ENCODE measurements at places on chromosomes 6 and 20.
A peak's percentile ranks its signal among the peaks of the same experiment; 100 is the strongest.

DNA sequence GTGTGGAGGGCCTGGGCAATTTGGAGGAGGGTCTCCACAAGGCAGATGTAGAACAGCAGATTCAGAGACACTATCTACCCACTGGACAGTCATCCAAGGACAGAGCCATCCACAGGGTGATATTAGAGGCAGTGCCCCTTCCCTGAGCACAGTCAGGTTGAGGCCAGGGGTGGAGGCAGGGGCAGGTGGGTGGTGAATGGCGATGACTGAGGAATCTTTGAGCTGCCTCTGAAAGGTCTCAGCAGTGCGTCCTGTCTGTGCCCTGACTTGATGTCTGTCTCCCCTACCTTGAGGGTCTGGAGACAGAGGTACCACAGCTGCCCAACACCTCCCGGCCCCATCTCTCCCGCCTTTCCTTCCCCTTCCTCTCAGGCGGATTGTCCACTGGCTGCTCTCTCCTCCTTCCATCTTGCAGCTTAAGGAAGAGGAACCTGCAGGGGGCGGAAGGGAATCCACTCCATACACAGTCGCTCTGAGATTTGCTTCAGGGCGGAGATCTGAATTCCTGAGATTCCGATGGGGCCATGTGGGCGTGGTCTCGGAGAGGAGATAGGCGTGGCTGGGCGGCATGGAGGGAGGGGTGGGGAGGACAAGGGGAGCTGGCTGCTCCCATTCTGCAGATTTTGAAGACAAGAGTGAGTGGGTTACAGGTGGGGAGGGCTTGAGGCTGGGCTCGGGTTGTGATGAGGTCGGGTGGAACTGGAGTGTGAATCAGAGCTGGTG lies 1.7 kb downstream of the MUCL3 start:
- H3K36me3 ChIP-seq = no peaks in the 10 kb centered on the region
- H3K27ac ChIP-seq = no peak overlapping the region
- no peak for DNase-seq
- no peak overlapping the region for H3K4me3 ChIP-seq
- H3K27me3 ChIP-seq = peaks cover 95% of the 10 kb centered on the region
- peaks cover 5% of the 10 kb centered on the region for H3K4me1 ChIP-seq

DNA sequence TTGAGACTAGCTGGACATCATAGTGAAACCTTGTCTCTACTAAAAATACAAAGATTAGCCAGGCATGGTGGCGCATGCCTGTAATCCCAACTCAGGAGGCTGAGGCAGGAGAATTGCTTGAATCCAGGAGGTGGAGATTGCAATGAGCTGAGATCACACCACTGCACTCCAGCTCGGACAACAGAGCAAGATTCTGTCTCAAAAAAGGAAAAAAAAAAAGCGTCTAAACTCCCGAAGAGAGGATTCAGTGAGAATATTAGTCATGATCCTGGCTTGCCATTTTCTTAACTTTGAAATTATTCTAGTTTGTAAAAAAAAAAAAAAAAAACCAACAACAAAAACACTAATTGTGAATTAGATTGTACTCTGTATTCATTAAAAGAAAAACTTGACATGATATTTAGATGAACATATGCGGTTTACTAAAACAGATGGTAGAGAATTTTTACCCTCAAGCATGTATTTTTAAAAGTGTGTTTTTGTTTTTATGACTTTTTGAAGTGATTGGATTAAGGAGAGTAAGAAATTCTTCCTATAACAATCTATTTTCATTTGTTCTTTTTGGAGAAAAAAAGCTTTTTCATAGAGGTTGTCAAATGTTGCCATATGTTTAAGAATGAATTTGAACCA lies 80.7 kb downstream of the UST start:
- H3K27me3 ChIP-seq = no peaks in the 10 kb centered on the region
- no peak overlapping the region for H3K4me3 ChIP-seq
- no peak overlapping the region for H3K27ac ChIP-seq
- DNase-seq = no peak
- H3K36me3 ChIP-seq = no peaks in the 10 kb centered on the region

- peak; percentile 47 for DNase-seq
- H3K4me1 ChIP-seq = peaks cover 50% of the 10 kb centered on the region
- no peaks in the 10 kb centered on the region for H3K27me3 ChIP-seq
- peak overlapping the region; percentile 100 for H3K27ac ChIP-seq
- H3K4me3 ChIP-seq = peak overlapping the region; percentile 92
Observed at GRCh38 chr20:57399587-57400155, 8.5 kb downstream of the RBM38 start.

DNA sequence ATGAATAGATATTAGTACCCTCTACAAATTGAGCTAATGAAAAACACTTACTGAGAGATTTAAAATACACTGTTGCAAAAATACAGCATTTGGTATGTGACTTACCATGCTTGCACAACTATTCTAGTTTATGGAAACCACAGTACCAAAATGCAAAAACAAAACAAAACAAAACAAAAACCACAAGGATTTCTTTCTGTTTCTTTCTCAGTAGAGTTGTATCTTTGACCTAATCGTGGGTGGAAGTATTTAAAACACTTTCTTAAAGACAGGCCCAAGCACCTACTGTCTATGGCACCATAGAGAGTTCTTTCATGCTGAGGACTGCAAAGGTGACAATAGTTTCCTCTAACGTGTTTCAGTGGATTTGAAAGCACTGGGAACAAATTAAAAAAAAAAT lies 95.3 kb upstream of the C6orf118 start:
- H3K27me3 ChIP-seq = no peaks in the 10 kb centered on the region
- no peaks in the 10 kb centered on the region for H3K4me1 ChIP-seq

DNA sequence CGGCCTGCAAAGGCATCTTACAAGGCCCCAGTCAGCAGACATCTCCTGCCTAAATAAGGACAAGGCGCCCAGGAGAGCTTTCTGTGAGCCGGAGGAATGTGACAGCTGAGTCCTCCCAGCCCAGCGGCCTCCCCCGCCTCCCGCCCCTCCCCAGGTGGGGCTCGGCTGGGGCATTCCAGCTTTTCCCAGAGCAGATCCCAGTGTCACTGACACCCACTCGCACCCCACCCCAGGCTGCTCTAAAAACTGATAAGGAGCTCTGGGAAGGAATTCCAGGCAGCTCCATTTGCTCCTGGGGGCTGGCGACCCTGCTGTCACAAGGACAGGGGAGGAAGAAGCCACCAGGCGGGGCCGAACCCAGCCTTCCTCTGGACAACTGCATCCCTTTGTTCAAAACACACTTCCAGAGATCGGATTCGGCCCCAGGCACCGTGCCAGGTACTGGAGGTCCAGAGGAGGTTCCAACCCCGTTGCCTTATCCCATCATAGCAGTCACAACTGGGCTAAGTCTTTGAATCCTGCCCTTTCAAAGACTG lies 49.7 kb downstream of the JPH2 start:
- H3K36me3 ChIP-seq = peaks cover 2% of the 10 kb centered on the region
- no peak overlapping the region for H3K27ac ChIP-seq
- H3K4me1 ChIP-seq = peaks cover 8% of the 10 kb centered on the region
- no peak overlapping the region for H3K4me3 ChIP-seq
- DNase-seq = no peak

GRCh38 chr20:53929399-53929798 lies 141.0 kb downstream of the BCAS1 start:
- DNase-seq = no peak
- no peaks in the 10 kb centered on the region for H3K27me3 ChIP-seq

GRCh38 chr6:14583826-14584225 lies 466.3 kb downstream of the CD83 start:
- DNase-seq = no peak
- H3K27me3 ChIP-seq = no peaks in the 10 kb centered on the region
- no peak overlapping the region for H3K27ac ChIP-seq
- no peak overlapping the region for H3K4me3 ChIP-seq
- no peaks in the 10 kb centered on the region for H3K36me3 ChIP-seq

- H3K27ac ChIP-seq = no peak overlapping the region
- DNase-seq = no peak
- H3K4me1 ChIP-seq = no peaks in the 10 kb centered on the region
- peaks cover 35% of the 10 kb centered on the region for H3K27me3 ChIP-seq
- H3K36me3 ChIP-seq = peaks cover 3% of the 10 kb centered on the region
- H3K4me3 ChIP-seq = no peak overlapping the region
Observed at GRCh38 chr6:167565884-167566599, 241.2 kb downstream of the TTLL2 start.

DNA sequence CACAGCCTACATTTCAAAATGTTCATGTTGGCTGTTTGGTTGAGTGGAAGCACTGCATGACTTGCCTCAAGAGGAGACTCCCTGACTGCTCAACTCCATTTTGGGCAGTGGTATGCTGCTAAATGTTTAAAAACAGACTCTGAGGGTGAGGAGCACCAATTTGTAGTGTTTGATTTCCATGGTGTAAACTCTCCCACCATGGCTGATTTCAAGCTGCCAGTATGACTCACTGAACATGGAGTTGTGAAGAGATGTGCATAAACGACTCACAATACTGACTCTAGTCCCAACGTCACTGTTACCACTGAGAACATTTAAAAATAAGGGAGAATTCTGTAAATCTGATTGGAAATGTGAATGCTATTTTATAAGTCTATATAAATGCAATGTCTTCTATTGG lies 70.4 kb downstream of the BACH2 start:
- peak overlapping the region; percentile 16 for H3K27ac ChIP-seq
- no peak for DNase-seq
- no peaks in the 10 kb centered on the region for H3K27me3 ChIP-seq

DNA sequence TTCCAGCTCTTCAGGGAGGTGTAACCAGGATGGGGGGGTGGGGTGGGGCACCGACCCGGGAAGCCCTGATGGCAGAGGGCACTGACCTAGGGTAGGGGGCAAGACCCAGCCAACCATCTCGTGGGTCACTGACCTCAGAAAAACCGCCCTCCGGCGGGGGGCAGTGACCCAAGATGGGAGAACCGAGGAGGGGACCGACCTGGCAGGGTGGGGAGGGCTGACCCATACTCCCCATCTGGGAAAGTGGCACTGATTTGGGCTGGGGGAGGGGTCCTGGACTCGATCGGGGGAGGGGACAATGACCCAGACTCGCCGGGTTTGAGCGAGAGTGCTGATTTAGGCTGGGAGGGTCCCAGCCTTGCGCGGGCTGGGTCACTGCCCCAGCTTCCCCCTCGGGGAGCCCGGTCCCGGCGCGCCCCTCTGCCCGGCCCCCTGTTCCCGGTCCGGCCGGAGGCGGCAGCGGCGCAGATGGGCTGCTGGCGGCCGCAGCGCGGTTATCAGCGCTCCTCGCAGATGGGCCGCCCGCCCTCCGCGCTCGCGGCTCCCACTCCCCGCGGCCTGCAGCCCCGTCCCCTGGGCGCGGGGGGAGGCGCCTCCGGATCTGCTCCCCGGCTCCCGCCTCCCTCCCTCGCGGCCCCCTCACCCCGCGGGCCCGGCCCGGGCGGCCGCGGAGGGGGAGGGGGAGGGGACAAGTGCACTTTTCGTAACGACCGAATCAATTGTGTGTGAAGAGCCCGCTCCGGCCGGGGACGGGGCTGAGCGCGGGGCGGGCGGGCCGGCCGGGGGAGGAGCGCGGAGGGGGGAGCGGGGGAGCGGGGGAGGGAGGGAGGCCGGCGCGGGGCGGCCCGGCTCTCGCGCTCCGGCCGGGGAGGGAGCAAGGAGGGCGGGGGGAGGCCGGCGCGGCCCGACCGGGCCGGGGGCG lies 2.2 kb downstream of the NOL4L start:
- H3K36me3 ChIP-seq = peaks cover 3% of the 10 kb centered on the region
- H3K4me1 ChIP-seq = peaks cover 57% of the 10 kb centered on the region
- H3K27me3 ChIP-seq = no peaks in the 10 kb centered on the region

GRCh38 chr6:82712826-82713225 lies 349.2 kb downstream of the TPBG start:
- H3K36me3 ChIP-seq = peaks cover 4% of the 10 kb centered on the region
- DNase-seq = no peak
- H3K27me3 ChIP-seq = peaks cover 40% of the 10 kb centered on the region
- peaks cover 3% of the 10 kb centered on the region for H3K4me1 ChIP-seq
- H3K27ac ChIP-seq = no peak overlapping the region

DNA sequence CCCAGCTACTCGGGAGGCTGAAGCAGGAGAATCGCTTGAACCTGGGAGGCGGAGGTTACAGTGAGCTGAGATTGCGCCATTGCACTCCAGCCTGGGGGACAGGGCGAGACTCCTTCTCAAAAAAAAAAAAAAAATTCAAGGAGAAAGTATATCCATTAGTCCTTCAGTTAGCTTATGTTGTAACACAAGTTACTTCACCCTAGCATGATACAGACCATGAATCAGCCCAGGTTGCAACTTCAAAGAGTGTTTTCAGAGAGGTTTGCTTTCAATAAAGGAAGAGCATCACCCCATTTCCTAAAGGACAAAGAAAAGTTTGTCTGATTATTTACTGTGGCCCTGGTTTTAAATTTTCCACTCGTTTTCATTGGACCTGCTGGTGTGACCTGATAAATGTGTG lies 73.0 kb downstream of the SERAC1 start:
- no peak for DNase-seq
- no peak overlapping the region for H3K27ac ChIP-seq
- H3K4me3 ChIP-seq = no peak overlapping the region
- no peaks in the 10 kb centered on the region for H3K27me3 ChIP-seq

DNA sequence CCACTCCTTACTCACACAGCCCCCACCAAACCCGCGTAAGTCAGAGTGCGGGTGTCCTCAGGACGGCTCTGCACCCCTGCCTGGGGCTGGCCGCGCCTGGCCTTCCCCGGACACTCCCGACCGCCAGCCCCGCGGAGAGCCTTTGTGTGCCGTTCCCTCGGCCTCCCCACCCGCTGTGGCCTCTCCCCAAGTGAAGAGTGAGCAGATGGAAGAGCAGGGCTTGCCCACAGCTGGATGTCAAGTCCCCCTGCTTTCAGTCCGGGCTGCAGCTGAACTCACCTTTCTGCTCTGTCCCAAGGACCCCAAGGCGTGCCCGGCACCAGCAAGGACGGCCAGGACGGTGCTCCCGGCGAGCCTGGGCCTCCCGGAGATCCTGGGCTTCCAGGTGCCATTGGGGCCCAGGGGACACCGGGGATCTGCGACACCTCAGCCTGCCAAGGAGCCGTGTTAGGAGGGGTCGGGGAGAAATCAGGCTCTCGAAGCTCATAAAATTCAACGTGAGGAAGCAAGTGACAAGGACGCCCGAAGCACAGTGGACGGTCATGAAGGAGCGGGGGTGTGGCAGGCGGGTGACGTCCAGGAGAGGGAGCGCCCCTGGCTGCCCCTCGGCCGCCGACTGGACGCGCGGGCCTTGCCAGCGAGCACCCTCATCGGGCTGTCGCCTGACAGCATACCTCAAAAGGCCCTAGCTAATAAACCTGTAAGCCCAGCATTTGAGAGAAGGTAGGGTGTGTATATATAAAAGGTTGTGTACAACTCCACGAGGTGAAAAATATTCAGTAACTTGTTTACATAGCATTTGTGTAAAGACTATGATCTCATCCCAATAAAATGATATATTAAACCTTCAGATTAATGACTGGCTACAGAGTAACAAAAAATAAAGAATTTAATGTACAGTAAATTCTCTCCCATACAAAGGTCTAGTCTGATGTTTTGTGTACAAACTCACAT lies 21.1 kb downstream of the TCFL5 start:
- peaks cover 7% of the 10 kb centered on the region for H3K27me3 ChIP-seq
- H3K27ac ChIP-seq = no peak overlapping the region
- H3K4me3 ChIP-seq = no peak overlapping the region

- no peaks in the 10 kb centered on the region for H3K27me3 ChIP-seq
- no peaks in the 10 kb centered on the region for H3K36me3 ChIP-seq
- no peak overlapping the region for H3K4me3 ChIP-seq
- no peak overlapping the region for H3K27ac ChIP-seq
Observed at GRCh38 chr6:21395121-21395520, 198.4 kb upstream of the SOX4 start.
